Activated CD4-positive, alpha-beta T cell treated with anti-CD3 and anti-CD28 coated beads, Interleukin-2, amount 10 ng/mL, durations not matched to agents 7 days and 5 days (primary cell): ENCODE measurements at places on chromosomes 1 and 21. TPM values are rescaled to one million over a fixed set of nuclear protein-coding genes. Genes with fewer than 3 reads are reported as not detected.

DNA sequence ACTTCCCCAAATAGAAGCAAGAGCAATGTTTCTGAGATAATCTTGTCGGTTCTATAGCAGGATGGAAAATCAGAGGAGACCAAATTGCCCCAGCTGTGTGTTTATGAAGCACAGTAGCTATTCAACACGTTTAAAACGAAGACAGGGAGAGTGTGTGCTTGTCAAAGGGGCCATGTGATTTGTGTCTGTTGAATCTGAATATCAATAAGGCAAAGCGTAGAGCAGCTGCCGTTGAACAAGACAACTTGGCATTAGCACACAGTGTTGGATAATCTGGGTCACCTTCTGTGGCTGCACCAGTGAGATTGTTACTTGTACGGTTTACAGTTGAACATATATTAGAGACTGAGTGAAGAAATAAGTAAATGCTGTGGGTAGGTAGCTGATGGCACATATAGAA, 1.0 kb downstream of the CRB1 start:
- H3K4me1 ChIP-seq, result no peaks in the 10 kb centered on the region
- H3K36me3 ChIP-seq, result no peaks in the 10 kb centered on the region
- no peak overlapping the region for H3K4me3 ChIP-seq
- H3K27me3 ChIP-seq, result peaks cover 8% of the 10 kb centered on the region
- no peak for DNase-seq

GRCh38 chr1:183061194-183061593, 38.0 kb downstream of the LAMC1 start:
- H3K4me1 ChIP-seq, result no peaks in the 10 kb centered on the region
- H3K27ac ChIP-seq, result no peak overlapping the region
- peaks cover 6% of the 10 kb centered on the region for H3K27me3 ChIP-seq
- no peak overlapping the region for H3K4me3 ChIP-seq

GRCh38 chr1:24890887-24891286, 39.2 kb downstream of the RUNX3 start:
- no peaks in the 10 kb centered on the region for H3K4me1 ChIP-seq
- peaks cover 10% of the 10 kb centered on the region for H3K36me3 ChIP-seq
- H3K27me3 ChIP-seq, result peaks cover 14% of the 10 kb centered on the region
- DNase-seq, result no peak
- H3K27ac ChIP-seq, result no peak overlapping the region

DNA sequence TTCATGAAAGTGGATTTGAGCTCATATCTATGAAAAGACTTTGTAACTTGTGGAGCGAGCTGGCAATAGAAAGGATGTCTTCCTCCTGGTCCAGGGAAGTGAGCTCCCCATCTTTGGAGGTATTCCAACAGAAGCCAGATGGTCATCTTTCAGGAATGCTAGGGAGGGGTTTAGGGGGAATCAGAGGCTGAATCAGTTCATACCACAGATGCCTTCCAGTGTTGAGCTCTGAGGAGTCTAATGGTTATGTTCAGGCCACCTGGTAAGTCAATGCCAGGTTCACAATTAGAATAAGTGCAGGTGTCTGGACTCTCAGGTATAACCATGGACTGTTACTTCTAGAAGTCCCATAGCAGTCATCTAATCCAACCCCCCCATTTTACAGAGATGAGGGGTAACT, 119.1 kb downstream of the ACTL8 start:
- no peaks in the 10 kb centered on the region for H3K27me3 ChIP-seq
- no peaks in the 10 kb centered on the region for H3K36me3 ChIP-seq
- H3K4me1 ChIP-seq, result no peaks in the 10 kb centered on the region
- DNase-seq, result no peak

DNA sequence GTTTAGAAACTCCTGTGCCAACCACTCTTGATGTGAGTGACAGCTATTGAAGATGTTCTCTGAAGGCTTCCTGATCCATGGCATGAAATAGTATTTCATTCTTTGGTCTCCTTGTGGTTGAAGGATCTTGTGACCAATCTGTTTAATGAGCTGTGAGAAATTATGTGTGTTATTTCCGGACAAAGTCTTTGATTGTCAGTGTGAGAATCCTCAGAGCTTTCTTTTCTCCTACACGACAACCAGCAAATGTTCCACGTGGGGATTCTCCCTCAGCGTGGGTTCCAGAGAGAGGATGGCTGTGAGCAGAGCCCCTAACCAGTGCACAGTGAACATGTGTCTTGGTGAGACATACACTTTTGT, 45.0 kb upstream of the HOOK1 start:
- no peak for DNase-seq
- no peak overlapping the region for H3K27ac ChIP-seq
- no peaks in the 10 kb centered on the region for H3K36me3 ChIP-seq
- H3K4me3 ChIP-seq, result no peak overlapping the region

DNA sequence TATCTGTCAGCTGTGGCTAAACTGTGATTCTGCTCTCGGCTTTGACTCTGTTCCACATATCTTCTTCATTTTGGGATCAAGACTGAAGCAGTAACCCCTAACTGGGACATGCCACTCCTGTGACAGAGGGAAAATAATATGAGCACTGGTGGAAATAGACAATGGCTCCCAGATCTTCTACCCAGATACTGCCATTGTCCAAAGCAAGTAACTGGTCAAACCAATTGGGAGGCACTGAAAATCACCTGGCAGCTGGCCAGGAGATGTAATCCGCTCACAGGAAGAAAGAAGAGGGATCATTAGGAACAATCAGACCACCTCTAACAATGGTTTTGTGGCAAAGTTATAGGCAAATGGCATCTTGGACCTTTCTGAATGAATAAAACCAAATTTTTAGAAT, 10.7 kb downstream of the SNX7 start:
- no peak for DNase-seq
- no peaks in the 10 kb centered on the region for H3K4me1 ChIP-seq
- H3K27ac ChIP-seq, result no peak overlapping the region

DNA sequence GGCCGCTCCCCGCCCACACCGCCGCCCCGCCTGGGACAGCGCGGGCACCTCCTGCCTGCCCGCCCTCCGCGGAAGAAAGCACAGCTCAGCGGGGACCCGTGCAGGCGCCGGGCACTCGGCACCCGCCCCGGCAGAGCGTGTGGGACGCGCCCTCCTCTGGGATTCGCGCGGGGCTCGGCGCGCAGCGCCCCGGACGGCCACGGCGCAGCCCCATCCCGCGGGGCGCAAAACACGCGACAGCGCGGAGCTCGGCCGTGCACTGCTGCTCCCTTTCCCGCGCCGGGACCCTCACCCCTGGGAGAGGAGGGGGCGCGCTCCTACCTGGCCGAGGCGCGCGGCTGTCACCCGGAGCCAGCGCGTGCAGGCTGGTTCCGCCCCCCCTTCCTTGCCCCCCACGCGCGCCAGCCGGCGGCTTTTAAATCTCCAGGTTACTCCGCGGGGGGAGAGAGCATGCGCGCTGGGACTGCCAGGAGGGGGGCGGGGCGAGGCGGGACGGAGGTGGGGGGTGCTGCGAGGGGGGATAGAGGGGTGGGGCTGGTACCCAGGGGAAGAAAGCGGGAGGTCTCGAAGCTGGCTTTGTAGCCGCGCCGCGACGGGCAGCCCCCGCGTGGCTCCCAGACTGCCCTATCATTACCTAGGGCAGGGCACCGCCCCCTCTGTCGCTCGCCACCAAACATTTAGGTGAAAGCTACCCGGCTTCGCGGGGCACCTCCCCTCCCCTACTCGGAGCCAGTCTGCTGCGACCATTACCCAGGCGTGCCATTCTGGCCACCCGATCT, at the start of gene SLC45A3:
Gene SLC45A3, minus strand, starts transcription at position 437 of the 779 bp plus-strand sequence. CDS start 15,853 bp downstream, outside the sequence.
- DNase-seq, result peak; percentile 35
- H3K27me3 ChIP-seq, result peaks cover 32% of the 10 kb centered on the region
- no peaks in the 10 kb centered on the region for H3K36me3 ChIP-seq
- peaks cover 12% of the 10 kb centered on the region for H3K4me1 ChIP-seq
- H3K4me3 ChIP-seq, result peak within 1 kb of the TSS; percentile 73
- no peak within 1 kb of the TSS for H3K27ac ChIP-seq

DNA sequence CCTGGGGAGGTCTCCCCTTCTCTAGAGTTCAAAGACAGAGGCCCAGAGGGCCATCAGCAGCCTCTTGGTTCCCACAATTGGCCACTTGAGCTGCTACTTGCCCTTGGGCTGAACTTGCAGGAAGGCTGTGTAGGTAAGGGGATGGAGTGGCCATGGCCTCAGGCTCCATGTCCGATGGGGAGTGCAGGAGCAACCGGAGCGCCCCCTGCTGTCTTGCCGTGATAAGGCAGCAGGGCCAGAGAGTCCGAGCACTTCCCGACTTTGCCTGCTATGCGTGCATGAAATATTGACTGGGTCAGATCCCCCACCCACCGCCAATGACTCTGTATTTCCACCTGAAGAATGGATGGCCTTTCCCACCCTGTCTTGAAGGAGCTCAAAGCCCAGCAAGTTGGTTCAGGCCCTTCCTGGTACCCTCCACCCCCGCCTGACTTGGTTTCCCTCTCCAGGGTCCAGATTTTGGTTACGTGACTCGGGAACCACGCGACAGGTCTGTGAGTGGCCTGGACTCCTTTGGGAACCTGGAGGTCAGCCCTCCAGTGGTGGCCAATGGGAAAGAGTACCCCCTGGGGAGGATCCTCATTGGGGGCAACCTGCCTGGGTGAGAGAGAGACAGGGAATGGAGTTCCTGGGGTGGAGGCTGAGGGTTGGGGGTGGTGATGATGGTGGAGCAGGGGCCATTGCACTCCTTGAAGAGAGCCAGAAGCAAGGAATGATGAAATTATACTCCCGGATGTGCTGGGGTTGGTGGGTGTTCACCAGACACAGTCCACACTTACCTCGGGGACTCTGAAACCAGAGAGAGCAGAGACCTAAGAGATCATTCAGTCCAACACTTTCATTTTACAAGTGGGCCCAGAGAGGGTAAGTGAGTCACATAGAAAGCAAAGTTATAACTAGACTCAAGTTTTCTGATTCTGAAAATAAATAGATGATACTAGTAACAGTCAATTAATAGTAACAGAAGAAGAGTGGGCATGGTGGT, 25.6 kb downstream of the PADI3 start:
- no peaks in the 10 kb centered on the region for H3K4me1 ChIP-seq
- H3K27ac ChIP-seq, result no peak overlapping the region
- H3K4me3 ChIP-seq, result no peak overlapping the region
- peak; percentile 30 for DNase-seq

DNA sequence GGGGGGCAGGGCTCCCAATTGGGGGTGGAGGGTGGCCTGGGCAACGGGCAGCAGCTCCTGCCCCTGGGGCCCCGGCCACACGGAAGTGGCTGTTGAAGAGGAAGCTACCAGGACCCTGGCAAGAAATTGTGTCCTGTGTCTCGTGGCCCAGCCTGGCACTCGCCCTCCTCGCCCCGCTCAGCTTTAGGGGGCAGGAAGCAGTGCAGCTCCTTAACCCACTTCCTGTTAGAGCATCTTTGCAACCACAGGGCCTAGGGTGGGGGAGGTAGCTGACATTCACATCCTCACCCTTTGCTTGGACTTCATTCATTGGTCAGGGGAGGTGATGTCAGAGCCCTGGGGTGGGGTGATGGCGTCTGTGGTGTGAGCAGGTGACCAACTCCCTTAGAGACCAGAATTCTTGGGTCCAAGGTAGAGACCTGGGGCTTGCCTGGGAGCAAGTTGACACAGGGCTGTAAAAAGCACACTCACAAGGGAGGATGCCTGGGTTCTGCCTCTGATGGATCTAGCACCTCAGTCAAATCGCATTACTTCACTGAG, at the start of gene ARHGAP30:
Gene ARHGAP30, minus strand, starts transcription at position 161 of the 540 bp plus-strand sequence. CDS start 267 bp downstream, outside the sequence.
- peaks cover 59% of the 10 kb centered on the region for H3K4me1 ChIP-seq
- peak within 1 kb of the TSS; percentile 93 for H3K4me3 ChIP-seq
- peak; percentile 94 for DNase-seq
- H3K27ac ChIP-seq, result peak within 1 kb of the TSS; percentile 99
- peaks cover 32% of the 10 kb centered on the region for H3K36me3 ChIP-seq
- H3K27me3 ChIP-seq, result no peaks in the 10 kb centered on the region

- no peak overlapping the region for H3K4me3 ChIP-seq
- no peak for DNase-seq
- no peak overlapping the region for H3K27ac ChIP-seq
- H3K4me1 ChIP-seq, result peaks cover 7% of the 10 kb centered on the region
- H3K36me3 ChIP-seq, result no peaks in the 10 kb centered on the region
These were observed 161.8 kb upstream of the IVNS1ABP start for GRCh38 chr1:185478877-185479276.

GRCh38 chr1:1630191-1630964, 1.6 kb upstream of the MMP23B start:
- H3K36me3 ChIP-seq, result peaks cover 2% of the 10 kb centered on the region
- H3K27ac ChIP-seq, result peak overlapping the region; percentile 97
- peaks cover 7% of the 10 kb centered on the region for H3K4me1 ChIP-seq
- H3K4me3 ChIP-seq, result peak overlapping the region; percentile 74
- H3K27me3 ChIP-seq, result peaks cover 4% of the 10 kb centered on the region

- no peak overlapping the region for H3K4me3 ChIP-seq
- no peak overlapping the region for H3K27ac ChIP-seq
- peaks cover 14% of the 10 kb centered on the region for H3K27me3 ChIP-seq
- peaks cover 9% of the 10 kb centered on the region for H3K4me1 ChIP-seq
- DNase-seq, result no peak
These were observed 17.2 kb downstream of the SPOCD1 start for GRCh38 chr1:31798433-31799195.

GRCh38 chr1:155873860-155874259, 14.5 kb downstream of the SYT11 start:
- no peak for DNase-seq
- H3K4me3 ChIP-seq, result no peak overlapping the region
- no peaks in the 10 kb centered on the region for H3K4me1 ChIP-seq
- no peaks in the 10 kb centered on the region for H3K27me3 ChIP-seq
- H3K27ac ChIP-seq, result no peak overlapping the region

DNA sequence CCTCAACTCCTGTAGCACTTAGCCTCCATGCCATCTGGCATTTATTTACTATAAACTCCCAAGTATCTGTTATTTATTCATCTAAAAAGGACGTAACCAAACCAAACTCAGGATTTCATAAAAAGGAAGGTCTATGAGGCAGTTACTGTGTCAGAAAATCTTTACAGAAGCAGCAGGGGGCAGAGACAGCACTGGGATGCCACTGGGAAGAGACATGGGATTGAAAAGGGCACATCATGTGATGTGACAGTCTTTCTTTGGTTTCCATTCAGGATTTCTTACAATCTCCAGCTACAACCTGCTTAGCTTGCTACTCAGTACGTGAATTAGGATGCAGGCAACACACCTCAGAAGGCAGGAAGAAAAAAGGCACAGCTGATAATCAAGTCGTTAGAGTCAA, 31.2 kb downstream of the SPRTN start:
- H3K4me3 ChIP-seq, result no peak overlapping the region
- peaks cover 2% of the 10 kb centered on the region for H3K4me1 ChIP-seq

The PIK3CD gene
- 222 TPM for total RNA-seq

The WDR64 gene
- total RNA-seq, result 0.21 TPM

The FOXD3 gene
- total RNA-seq, result not detected

The CRP gene
- total RNA-seq, result not detected

The PDZK1 gene
- total RNA-seq, result 0.42 TPM

The KCNK1 gene
- total RNA-seq, result 0.67 TPM
